ENCODE measurements at places on chromosomes 1 and 21. TPM values are rescaled to one million over a fixed set of nuclear protein-coding genes. Genes with fewer than 3 reads are reported as not detected.

DNA sequence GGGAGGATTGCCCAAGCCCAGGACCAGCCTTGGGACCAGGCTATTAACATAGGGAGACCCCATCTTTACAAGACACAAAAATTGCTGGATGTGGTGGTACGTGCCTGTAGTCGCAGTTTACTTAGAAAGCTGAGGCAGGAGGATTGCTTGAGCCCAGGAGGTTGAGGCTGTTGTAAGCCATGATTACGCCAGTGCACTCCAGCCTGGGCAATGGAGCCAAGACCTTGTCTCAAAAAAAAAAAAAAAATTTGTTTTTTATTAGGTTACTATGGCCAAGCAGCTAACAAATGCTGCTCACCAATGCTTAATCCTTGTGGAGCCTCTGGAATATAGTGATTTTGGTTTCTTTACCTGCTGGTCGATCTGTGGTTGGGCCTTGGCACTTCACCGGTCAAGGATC lies 8.8 kb downstream of the ARID1A start:
- DNase-seq = no peak

Gene IL23R
- not detected for total RNA-seq

Gene CLK2
- total RNA-seq = 41.7 TPM

GRCh38 chr1:161421456-161421855 lies 53.8 kb upstream of the CFAP126 start:
- DNase-seq = no peak

DNA sequence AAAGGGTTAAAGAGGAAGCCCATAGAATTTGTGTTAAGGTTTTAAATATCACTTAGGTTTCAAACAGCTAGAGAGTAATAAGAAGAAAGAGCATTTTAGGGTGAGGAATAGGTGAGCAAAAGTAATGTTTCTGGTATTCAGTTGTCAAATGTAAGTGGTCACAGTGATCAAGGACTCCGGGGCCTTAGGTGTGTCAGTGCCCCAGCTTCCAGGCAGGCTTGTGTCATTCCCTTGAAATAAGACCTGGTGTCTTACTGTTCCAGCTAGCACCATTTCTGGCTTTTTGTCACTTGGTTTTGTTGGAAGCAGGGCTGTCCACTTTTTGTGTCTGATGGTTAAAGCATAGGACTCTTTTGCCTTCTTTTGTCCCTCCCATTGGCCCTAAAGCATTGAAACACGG lies 69.6 kb downstream of the DYRK1A start:
- no peak for DNase-seq

GRCh38 chr21:44927587-44928461 lies 7.1 kb upstream of the ITGB2 start:
- no peak for DNase-seq

GRCh38 chr1:204162494-204163074 lies 3.6 kb downstream of the REN start:
- DNase-seq = peak; percentile 81

GRCh38 chr1:8365661-8366362 lies 47.9 kb downstream of the SLC45A1 start:
- DNase-seq = no peak

DNA sequence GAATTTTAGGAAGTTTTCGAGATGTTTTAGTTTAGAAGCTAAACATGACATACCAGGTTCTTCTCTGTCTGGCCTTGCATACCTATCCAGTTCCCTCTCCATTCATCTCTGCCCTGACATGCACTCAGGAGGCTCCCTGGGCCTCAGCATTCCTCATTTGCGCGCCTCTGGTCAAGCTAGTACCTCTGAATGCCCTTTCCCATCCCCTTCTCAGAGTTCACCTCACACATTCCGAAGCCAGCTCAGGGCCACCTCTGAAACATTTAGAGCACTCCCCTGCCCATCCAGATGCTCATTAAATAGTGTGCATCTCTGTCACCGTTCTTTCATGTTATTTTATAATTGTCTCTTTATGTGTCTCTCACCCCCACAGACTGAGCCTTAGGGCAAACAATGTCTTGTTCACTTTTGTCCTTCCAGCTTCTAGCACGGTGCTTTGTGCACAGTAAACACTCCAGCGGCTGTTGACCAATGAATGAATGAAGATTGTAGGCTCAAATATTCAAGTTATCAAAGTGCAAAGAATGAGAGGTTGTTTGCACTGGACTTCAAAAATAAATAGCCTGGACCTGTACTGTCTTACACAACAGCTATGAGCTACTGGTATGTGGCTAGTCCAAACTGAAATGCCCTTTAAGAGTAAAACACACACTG lies 1.2 kb upstream of the DHCR24 start:
- DNase-seq = peak; percentile 41

- no peak for DNase-seq
Observed at GRCh38 chr1:170240409-170240808, 94.7 kb downstream of the NTMT2 start.

- no peak for DNase-seq
Observed at GRCh38 chr1:29676496-29676895, 440.2 kb downstream of the PTPRU start.

Gene INSRR
- not detected for total RNA-seq

GRCh38 chr1:51916587-51917405 lies 38.3 kb upstream of the NRDC start:
- DNase-seq = no peak

GRCh38 chr1:11299225-11299574 lies 26.2 kb downstream of the UBIAD1 start:
- DNase-seq = no peak

- no peak for DNase-seq
Observed at GRCh38 chr1:180157576-180158057, 2.9 kb downstream of the QSOX1 start.

GRCh38 chr1:66464802-66465201 lies 69.2 kb upstream of the SGIP1 start:
- DNase-seq = no peak

Gene CA14
- total RNA-seq = 56.4 TPM

DNA sequence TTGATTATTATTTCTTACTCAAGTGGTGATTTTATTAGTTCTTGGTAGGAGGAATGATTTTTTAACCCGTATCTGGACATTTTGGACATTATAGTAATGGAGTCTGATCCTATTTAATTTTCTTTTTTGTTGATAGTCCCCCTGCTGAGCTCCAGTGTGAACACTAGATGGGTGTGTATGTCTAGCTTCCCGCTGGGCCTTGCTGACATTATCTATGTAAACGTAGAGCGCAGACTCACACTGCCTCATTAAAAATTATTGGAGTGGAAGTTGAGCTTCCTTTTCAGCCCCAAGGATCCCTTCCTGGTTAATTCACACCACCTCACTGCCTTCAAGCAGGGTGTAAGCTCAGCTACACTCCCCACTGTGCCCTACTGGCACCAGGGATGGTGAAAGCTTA lies 467.6 kb upstream of the PKN2 start:
- DNase-seq = no peak

DNA sequence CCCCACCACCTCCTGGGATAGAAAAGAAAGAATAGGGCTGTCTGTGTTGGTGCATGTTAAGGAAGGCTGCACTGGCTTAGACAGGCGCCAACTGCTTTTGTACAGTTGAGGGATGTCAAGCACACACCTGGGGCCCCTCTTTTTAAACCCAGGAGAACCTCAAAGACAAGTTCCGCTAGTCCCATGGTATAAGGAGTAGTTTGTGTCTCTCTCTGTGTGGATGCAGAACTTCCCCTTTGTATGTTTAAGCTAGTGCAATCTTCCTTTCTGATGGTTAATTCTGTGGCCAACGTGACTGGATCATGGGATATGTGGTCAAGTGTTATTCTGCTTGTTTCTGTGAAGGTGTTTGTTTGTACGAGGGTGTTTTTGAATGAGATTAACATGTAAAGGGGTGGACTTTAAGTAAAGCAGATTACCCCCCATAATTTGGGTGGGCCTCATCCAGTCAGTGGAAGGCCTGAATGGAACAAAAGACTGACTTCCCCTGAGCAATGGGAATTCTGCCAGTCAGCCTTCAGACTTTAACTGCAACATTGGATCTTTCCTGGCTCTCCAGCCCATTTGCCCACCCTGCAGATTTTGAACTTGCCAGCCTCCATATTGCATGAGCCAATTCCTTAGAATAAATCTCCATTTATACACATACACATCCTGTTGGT lies 9.5 kb upstream of the DUSP10 start:
- DNase-seq = no peak

- DNase-seq = no peak
Observed at GRCh38 chr1:48214820-48215219, 7.7 kb upstream of the SLC5A9 start.

Gene ATP6V1G3
- not detected for total RNA-seq

GRCh38 chr1:68758666-68759209 lies 261.9 kb upstream of the DEPDC1 start:
- DNase-seq = no peak
